ENCODE measurements at places on chromosomes 4 and X.

- DNase-seq = peak; percentile 91
These were observed 232.4 kb downstream of the MAML3 start for GRCh38 chr4:139921429-139922184.

GRCh38 chrX:31213941-31214340, 142.1 kb upstream of the FTHL17 start:
- DNase-seq = no peak

- no peak for DNase-seq
These were observed 15.1 kb downstream of the CSF2RA start for GRCh38 chrX:1283741-1284140.

GRCh38 chr4:79442422-79442821, 34.4 kb upstream of the GK2 start:
- no peak for DNase-seq

GRCh38 chr4:146033149-146033548, 94.5 kb upstream of the ZNF827 start:
- no peak for DNase-seq

- DNase-seq = no peak
These were observed 9.5 kb downstream of the HPGD start for GRCh38 chr4:174512745-174513144.

GRCh38 chr4:136476753-136477152, 1055.5 kb downstream of the PCDH18 start:
- no peak for DNase-seq

GRCh38 chrX:66074920-66075879, 35.3 kb upstream of the VSIG4 start:
- DNase-seq = no peak

DNA sequence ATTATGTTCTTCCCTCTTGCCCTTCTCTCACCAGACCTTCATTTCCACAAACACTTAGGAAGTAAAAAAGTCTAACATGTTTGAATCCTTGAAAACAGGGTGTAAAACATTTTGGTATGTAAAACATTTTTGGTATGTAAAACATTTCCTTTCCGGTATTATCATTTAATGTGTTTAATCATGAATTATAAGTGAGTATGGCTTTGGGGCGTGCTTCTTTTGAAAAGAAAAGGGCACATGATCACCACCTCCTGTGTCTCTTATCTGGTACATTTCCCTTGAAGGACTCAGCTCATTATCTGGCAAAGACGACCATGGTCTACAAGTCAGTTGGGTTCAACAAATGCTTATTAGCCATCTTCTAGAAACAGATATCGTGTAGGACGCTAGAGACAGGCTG, 283.6 kb downstream of the FRMPD4 start:
- DNase-seq = no peak

GRCh38 chr4:108054025-108054638, 64.4 kb downstream of the HADH start:
- DNase-seq = no peak

DNA sequence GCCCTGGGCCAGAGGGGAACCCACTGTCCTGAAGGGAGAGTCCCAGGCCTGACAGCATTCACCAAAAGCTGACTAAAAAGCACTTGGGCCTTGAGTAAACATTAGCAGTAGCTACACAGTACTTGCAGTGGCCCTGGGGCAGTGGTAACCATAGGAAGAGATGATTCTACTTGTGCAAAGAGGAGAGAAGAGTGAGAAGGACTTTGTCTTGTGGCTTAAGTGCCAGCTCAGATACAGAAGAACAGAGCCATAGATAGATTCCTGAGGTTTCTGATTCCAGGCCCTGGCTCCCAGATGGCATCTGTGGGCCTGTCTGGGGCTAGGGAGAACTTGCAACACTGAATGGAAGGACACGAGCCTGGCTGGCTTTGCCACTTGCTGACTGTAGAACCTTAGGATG, 100.5 kb downstream of the PTCHD1 start:
- DNase-seq = no peak

- no peak for DNase-seq
These were observed 220.3 kb downstream of the PTTG2 start for GRCh38 chr4:38180456-38180855.

DNA sequence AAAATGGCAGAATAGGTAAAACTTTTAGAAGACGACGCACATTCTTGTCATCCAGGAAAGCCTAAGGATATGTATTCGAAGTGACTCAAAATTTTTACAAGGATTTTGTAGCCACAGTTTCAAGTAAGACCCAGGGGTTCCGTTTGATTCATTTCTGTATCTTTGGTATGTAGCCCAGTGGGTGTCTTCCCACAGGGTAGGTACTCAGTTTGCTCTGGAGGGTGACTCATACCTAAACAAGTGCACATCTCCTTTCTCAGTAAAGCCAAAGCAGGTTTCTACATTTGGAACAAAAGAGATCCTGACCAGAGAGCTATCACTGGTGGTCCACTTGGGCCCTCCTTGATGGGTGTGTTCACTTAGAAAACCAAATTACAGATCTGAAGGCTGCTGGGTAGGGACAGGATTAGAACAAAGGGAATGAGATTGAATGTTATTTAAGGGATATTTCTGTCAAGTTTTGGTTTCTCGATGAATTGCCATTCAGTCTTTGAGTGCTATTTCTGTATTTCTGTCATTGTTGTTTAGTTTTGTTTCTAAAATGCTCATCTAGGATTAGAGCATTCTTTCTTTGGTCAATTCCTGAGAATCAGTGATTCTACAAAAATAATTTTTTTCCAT, 56.1 kb downstream of the PLS3 start:
- DNase-seq = no peak

DNA sequence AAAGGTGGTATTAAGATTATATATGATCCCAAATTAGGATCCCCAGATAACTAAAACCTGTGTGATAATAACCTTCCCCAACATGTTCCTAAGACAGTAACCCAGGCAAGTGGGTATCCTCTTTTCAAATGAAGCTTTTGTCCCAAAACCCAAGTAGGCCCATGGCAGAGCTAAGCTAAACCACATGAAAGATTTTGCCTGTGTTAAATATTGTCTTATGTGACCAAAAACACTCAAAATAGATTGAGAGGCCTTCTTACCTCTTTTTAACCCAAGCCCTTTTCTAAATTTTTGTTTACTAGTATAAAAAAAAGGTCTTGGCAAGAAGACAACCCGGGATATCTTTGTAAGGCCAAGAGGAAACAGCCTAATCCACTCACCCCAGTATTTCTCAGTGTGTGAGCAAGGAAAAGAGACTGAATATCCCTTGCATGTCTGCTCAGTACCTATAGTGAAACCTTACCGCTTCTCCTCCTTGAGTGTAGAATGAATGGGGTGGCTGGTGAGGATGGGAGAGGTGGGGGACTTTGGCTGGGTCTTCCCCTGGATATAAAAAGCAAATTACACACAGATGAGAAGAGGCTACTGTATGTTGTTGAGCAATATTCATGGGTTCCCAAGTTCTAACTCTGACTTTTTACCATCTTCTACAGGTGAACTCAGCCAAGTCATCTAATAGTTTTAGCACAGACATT, 188.8 kb upstream of the BMP3 start:
- no peak for DNase-seq

DNA sequence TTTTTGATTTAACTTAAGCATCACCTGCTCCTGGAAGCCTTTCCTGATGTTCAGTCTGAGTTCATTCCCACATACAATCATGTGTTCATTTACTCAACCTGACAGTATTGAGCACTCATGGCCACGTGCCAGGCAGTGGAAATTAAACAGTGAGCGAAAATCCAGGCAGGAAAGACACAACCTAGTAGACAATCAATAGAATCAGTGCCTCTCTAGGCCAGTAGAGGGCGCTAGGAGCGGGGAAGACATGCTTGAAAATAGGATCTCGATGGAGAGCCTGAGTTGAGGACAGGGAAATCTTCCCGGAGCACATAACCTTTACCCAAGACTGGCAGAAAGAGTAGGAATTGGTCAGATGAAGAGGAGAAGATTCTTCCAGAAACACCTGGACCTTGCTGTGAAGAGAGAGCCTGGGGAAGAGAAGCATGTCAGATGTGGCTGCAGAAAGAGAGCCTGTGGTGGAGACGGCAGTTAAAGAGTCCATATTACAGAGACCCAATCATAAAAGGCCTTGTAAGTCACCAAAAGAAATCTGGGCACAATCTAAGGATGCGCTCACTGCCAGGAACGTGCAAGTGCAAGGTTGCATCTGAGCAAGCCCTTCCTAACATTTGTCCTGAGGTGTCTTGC, 103.5 kb downstream of the LDB2 start:
- no peak for DNase-seq

GRCh38 chrX:150680974-150681373, 12.2 kb upstream of the MTMR1 start:
- DNase-seq = no peak

DNA sequence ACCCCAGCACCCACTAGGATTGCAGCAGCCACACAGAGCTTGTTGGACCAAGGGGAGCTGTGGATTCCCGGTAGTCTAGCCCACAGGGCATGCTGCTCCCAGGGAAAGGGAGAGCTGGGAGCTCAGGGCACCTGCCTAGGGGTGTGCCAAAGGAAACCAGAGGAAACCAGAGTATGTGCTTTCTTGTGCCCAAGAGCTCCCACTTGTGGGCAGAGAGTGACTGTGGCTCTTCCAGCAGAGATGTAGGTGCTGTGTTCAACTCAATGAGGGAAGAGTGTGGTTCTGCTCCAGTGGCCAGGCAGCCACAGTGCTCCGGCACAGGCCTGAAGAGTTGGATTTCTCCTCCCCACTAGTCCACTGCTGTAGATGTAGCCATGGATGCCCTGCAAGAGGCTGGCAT, 1050.0 kb upstream of the INTU start:
- DNase-seq = no peak

DNA sequence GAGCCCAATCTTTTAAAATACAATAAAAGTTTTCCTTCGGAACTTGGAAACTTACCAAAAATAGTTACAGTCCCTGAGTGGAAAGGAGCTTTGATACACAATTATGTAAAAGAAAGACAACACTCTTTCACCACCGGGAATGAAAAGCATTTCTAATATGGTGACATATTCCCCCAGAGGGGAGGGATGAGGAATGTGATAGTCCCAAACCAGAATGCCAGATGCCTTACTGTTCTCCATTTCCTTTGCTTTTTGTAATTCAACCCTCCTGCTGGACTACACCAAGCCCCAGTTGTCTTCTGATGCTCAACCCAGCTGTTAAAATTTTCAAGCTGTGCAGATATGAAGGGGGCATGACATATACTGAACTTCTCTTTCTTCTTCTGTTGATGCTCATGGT, 4.1 kb downstream of the PRIMPOL start:
- DNase-seq = no peak

DNA sequence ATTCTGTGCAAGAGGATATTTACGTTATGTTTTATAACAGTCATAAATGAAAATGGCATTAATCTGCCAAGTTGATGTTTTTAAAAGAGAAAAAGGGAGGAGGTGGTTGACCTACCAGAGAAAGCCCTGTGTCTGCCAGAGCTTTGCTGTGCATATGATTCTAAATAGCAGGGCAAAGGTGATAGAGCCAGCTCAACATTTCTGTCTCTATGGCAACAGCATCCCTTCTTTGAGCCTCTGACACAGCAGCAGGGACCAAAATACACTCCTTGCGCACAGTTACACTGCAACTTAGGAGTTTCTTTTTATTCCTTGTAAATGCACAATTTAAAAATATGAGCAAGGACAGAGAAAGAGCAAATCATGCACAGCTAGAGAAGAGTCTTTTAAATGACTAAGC, 133.3 kb upstream of the RAI2 start:
- no peak for DNase-seq

GRCh38 chr4:93649828-93650227, 178.7 kb upstream of the ATOH1 start:
- no peak for DNase-seq

DNA sequence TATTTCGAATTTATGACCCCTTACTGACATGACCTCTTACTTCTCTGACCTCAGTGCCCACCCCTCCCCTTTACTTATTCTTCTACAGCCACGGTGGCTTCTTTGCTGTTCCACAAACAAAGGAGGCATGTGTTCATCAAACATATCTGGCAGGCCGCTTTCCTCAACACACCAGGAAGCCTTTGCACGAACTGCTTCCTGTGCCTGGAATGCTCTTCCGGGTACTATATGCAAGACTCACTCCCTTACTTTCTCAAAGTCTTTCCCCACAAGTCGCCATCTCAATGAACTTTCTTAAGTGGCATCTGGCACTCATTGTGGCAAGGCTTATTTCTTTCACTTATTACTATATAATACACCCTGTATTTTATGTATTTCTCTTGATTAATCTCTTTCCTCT, 351.5 kb upstream of the DDX53 start:
- no peak for DNase-seq

- peak; percentile 13 for DNase-seq
These were observed 72.4 kb upstream of the KLHL13 start for GRCh38 chrX:118189000-118189399.

- DNase-seq = no peak
These were observed 94.9 kb upstream of the UNC5C start for GRCh38 chr4:95643627-95644026.

DNA sequence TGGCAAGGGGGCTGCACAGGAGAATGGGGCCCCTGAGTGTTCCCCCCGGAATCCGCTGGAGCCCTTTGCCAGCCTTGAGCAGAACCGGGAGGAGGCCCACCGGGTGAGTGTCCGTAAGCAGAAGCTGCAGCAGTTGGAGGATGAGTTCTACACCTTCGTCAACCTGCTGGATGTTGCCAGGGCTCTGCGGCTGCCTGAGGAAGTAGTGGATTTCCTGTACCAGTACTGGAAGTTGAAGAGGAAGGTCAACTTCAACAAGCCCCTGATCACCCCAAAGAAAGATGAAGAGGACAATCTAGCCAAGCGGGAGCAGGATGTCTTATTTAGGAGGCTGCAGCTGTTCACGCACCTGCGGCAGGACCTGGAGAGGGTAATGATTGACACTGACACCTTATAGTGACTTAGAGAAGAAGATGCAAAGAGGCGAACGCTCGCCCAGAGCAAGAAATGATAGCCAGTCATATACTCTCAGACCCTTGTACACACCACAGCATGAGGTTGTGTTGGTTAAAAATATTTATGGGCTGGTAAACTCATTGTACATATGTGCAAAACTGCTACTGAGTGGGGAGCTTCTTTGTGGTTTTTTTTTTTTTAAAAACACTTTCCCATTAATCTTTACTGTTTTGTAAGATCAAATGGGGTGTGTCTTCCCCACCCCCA, 52.5 kb downstream of the JADE1 start:
- no peak for DNase-seq

DNA sequence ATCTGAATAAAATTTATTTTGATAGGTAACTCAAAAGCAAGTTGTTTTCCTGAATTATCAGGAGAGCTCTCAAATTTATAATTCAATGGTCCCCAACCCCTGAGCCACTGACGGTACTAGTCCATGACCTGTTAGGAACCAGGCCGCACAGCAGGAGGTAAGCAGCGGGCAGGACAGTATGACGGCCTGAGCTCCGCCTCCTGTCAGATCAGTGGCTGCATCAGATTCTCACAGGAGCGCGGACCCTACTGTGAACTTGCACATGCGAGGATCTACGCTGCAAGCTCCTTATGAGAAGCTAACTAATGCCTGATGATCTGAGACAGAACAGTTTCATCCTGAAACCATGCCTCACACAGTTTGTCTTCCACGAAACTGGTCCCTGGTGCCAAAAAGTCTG, 37.9 kb upstream of the SEC24B start:
- no peak for DNase-seq
